ENCODE measurements at places on chromosomes 13 and 19.

DNA sequence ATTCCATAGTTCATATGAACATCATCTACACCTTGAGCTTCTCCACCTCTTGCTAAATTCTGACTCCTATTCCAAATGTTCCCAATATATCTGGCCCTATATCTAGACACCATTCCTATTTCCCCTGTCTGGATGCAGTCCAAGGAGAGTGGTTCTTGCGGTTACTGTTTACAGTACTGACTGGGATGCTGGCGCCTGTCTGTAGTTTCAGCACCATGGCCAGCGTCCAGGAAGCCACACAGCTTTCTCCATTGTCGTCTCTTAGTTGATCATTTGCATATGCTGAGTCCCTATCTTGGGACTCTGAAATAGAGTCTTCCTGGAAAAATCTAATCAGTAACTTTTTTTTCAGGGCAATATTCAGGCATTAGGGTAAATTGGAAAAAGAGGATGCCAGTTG is 14.9 kb downstream of the LAIR2 start:
- peak; percentile 57 for DNase-seq

DNA sequence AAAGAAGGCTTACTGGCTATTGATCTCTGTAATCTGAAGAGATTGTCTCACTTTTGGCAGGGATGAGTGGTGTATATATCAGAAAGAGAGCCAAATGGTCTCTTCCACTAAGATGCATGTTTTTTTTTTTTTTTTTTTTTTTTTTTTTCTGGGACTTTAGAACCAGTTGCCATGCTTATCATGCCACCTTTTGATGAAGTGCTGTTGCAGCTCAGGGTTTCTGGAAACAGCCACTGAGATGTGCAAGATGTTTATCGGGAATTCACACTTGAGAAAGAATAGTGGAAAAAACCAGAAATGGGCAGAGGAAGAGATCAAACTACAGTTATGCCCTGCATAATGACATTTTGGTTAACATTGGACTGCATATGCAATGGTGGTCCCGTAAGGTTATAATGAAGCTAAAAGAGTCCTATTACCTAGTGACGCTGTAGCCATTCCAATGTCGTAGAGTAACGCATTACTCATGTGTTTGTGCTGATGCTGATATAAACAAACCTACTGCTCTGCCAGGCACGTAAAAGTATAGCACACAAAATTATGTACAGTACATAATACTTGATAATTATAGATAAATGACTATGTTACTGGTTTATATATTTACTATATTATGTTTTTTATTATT is 121.0 kb downstream of the KLF5 start:
- no peak for DNase-seq

DNA sequence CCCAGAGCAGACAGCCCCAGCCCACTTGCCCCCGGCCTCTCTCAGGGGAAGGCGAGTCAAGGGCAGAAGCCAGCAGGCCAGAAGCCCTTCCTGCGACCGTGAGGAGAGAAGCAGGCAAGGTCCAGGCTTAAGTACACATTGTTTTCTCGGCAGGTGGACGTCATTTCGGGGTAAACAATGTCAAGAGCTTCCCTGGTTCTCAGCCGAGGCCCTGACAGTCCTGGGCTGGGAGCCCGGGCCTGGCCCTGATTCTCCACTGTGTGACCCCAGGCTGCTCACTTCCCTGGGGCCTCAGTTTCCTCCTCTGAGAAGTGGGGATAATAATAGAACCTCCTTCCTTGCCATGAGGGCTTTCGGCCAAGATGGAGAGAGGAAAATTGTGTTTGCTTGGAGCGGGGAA is 19.4 kb downstream of the PLVAP start:
- no peak for DNase-seq

DNA sequence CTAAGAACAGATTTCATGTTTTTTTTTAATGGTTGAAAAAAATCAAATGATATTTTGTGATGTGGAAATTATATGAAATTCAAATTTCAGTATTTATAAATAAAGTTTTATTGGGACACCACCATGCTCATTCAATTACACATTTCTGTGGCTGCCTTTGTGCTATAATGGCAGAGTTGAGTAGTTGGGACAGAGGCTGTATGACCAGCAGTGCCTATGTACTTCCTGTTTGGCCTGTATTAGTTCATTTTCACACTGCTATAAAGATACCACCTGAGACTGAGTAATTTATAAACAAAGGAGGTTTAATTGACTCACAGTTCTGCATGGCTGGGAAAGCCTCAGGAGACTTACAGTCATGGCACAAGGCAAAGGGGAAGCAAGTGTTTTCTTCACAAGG is 33.6 kb downstream of the AKAP11 start:
- DNase-seq = no peak

- no peak for DNase-seq
These were observed 484 bp upstream of the MUC16 start for GRCh38 chr19:9010693-9011092.

DNA sequence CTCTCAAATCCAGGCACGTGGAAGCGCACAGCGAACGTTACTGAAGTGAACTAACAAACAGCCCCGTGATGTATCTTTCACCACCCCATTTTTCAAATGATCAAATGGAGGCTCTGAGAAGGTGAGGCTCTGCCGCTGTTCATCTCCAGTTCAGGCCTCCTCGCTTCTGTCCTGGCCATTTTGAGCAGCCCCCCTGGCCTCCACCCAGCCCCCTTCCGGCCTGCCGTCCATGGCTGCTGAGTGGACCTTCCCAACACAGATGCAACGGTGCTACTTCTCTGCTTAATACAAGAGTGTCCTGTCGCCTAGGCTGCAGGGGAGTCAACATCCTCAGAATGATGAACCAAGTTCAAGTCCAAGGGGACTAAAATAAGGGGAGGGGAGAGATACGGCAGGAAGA is 9.7 kb downstream of the SYDE1 start:
- no peak for DNase-seq

DNA sequence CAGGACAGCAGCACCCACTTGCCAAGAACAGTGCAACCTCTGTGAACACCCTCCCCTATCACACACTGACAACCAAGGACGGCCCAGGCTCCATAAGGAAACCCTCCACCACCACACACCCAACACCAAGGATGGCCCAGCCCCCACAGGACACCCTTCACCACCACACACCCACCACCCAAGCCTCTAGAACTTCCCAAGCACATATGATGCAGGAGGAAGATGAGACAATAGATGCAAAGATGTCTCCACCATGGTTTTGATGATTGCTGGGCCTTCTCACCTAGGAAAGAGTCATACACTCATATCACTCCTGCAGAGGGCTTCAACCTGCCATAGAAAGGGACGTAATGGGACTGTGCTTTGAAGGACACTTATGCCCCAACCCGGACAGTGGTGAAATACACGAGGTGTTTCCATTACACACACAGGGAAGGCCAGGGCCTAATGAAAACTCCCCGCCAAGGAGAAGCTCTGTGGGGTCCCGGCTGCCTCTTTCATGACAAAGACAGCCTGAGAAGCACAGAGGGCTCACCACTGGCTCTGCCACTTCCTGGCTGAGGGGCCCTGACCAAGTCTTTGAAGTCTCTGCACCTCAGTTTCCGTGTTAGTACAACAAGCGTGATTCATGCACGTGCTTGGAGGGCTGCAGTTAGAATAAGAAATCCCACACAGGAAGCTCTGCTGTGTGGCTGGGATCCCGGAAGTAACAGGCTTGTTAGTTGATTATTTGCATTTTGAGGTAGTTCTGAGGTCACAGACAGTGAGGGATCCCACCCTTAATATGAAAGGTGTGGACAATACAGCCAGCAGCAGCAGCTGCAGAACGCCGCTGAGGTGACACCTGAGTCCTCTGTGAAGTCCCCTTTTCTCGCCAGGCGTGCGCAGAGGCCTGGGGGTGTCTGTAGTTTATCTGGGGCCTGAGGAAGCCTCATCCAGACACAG is 61.9 kb upstream of the ATP12A start:
- DNase-seq = no peak

DNA sequence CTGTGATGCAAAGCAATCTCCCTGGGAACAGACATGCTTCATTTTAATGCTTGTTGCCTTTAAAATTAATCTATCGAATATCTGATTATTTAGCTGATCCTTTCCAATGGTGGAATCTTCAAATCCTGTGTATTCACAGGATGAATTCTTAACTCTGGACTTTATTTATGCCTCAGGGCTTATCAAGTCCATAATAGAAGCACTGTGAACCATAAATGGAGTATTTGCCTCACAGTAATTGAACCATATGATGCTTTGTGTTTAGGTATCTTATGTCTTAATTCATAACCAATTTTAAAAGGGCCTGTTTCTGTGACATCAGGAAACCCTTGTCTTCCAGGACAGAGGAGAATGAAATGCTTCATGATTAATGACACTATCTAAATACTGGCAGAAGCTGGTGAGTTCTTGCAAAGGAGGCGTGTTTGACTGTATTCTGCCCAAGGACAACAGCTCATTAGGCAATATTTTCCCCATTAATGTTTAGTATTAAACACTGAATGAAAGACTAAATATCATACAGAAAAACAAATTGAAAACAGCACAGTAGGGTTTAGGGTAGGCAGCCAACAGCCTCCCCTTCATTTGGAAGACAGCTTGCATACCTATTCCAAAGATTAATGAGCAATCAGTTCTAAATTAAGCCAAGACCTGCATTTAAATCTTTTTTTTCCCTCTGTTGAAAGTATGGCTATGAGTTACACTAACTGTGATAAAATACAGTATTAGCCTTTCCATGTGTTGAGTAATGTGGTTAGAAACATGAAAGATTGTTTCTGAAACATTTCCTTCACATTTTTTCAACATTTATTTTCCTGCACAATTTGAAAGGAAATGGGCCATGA is 709.4 kb downstream of the PCDH9 start:
- DNase-seq = no peak

DNA sequence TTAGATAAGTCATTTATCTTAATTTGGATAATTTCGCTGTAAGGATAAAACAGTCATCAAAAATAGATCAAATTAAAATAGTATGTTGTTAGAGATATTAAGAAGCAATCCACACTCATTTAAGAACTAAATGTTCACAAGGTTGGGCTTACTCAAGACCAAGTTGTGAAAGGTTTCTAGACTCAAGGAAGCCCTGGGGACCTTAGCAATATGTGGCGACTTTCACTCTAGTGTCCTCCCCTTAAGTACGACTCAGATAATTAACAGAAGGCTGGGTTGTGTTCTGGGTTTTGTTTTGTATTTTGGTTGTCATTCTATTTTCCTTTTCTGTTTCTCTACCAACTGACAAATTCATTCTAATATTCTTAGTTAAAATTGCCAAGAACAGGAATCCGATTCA is 1008.0 kb downstream of the PCDH9 start:
- DNase-seq = no peak

- no peak for DNase-seq
These were observed 539.0 kb downstream of the EFNB2 start for GRCh38 chr13:105996391-105997025.

GRCh38 chr19:5290336-5291262 is 50.0 kb downstream of the PTPRS start:
- no peak for DNase-seq

DNA sequence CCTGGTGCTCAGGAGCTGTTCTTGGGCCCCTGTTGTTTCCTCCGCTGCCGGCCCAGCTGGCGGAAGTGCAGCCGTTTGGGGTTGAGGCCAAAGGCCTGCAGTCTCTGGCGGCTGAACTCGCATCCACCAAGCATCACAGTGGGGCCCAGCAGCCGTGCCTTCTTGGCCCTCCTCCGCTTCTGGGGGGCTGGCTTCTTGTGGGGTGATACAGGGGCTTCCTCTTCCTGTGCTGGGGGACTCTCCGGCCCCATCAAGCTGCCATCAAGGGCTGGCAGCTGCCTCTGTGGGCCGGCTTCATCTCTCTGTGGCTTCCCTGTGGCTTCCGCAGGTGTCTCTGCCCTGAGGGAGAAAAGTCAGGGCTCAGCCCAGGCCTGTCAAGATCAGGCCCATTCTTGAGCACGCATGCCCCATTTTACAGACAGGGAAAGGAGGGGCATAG is 10.3 kb downstream of the ATG4D start:
- DNase-seq = no peak

DNA sequence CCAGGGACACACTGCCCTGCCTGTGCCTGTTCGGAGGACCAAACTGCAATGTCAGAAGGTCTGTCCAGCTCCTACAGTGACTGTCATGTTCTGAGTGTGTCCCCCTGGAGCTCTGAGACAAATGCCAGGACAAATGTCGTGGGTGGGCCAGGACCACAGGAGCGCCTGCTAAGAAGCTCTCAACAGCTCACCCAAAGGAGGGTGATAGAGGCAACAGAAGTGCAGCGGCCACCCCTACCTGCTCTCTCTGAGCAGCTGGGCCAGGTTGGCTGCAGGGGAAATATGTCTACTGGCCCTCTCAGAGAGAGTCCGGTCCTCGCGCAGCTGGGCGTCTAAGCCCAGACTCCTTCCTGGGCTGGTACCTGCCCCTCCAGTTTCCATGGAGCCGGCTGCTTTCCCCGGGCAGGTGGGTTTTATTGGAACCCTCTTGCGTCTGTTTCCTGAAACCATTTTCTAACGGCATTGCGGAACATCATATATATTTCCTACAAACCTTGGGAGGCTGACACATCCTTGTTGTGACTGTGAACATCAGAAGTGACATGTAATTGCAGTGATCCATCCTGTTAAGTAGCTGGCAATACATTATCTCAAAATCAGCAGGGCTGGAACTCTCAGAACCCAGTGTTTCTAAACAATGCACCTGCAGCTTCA is 78.1 kb downstream of the CHST8 start:
- no peak for DNase-seq

- no peak for DNase-seq
These were observed 1.2 kb downstream of the SLC7A1 start for GRCh38 chr13:29594303-29594709.

DNA sequence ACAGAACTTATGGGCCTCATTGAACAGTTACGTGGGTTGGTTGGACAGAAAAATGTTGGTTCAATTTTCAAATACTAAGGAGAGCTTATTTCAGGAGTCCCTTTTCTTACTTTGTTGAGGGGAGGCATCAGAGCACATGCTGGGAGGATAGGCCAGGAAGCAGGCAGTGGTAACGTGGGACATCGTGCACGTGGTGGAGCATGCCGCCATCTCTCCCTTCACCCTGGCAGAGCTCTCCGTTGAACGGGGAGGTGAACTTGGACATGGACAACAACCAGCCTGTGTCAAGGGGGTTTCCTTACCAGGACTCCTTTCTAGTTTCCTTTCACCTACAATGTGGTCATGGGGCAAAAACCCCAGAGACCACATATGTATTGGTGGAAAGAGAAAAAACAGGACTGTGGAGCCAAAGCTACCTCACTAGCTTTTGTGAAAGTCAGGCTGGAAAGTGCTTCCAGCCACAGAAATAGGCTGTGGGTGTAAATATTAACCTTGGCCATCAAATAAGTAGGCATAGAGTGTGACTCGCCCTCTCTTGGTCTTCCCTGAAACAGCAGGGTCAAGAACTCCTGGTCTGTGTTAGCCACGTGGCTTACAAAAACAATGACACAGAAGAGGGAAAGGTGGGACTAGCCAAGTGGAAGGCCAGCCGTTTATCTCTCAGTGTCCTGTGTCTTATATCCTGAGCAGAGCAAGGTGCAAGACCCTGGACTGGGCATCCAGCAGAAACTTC is 14.4 kb downstream of the MICOS13 start:
- DNase-seq = no peak

- DNase-seq = no peak
These were observed 24.8 kb upstream of the TMEM255B start for GRCh38 chr13:113734099-113734825.

DNA sequence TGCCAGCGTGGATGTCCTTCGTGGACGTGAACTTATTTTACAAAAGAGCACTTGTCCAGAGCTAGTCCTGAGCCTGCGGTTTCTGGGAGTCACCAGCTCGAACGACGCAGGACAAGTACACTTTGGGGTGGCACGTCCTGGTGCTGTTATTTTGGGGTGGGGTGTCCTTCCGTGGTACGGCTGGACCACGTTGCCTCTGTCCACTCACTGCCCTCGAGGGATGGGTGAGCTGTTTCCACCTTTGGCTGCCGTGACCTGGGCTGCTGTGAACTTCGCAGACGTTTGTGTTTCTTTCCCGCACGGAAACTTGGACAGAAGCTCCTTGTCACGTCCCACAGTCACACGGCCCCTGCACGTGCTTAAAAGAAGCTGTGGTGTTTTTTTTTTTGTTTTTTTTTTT is 11.0 kb downstream of the GZMM start:
- DNase-seq = no peak
